Fibroblast of lung (primary cell): ENCODE measurements at places on chromosomes 2 and 18. TPM values are rescaled to one million over a fixed set of nuclear protein-coding genes. Genes with fewer than 3 reads are reported as not detected.

- peak; percentile 47 for DNase-seq
Observed at GRCh38 chr2:96625571-96626552, 12.2 kb downstream of the KANSL3 start.

Gene IL36G
- total RNA-seq: not detected in 2 replicates

Gene DSG4
- total RNA-seq: not detected in 2 replicates

Gene STPG4
- total RNA-seq: 0.26 and 0.33 TPM in 2 replicates

GRCh38 chr18:59573962-59574361 lies 123.3 kb downstream of the CCBE1 start:
- DNase-seq: no peak

Gene DOK6
- 4.0 and 6.7 TPM in 2 replicates for total RNA-seq

DNA sequence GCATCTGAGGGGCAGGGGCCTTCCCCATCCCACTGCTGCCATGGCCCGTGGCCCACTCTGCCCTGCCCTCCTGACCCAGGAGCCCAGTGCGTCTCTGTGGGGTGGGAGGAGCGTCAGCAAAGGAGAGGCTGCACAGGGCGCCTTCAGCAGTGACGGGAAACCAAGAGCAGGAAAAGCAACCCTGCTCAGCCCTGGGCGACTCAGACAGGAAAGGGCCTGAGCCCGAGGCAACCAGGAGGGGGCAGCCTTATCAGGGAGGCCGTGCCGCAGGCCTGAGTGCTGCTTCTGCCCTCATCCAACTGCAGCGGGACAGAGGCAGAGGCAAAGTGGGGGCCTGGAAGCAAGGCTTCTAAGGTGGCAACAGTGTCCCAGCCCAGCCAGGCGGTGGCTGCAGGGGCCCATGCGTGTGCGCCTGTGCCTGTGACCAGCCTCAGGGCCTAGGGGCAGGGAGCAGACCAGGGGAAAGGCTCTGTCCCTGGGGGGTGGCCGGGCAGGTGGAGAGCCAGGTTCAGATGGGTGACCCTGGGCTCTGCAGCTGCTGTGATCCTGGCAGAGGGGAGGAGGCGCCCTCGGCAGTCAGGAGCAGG lies 23.3 kb upstream of the ALPI start:
- DNase-seq: no peak

Gene ZSWIM2
- total RNA-seq: under 0.01 TPM in 1 of 2 replicates, not detected in the other

Gene LIPG
- total RNA-seq: 0.50 and 1.0 TPM in 2 replicates

Gene KCNG3
- under 0.01 TPM in 1 of 2 replicates, not detected in the other for total RNA-seq

GRCh38 chr18:26656944-26657536 lies 108.7 kb upstream of the KCTD1 start:
- peak; percentile 61 for DNase-seq

Gene NMS
- total RNA-seq: not detected in 2 replicates

Gene MREG
- 1.8 and 3.5 TPM in 2 replicates for total RNA-seq

DNA sequence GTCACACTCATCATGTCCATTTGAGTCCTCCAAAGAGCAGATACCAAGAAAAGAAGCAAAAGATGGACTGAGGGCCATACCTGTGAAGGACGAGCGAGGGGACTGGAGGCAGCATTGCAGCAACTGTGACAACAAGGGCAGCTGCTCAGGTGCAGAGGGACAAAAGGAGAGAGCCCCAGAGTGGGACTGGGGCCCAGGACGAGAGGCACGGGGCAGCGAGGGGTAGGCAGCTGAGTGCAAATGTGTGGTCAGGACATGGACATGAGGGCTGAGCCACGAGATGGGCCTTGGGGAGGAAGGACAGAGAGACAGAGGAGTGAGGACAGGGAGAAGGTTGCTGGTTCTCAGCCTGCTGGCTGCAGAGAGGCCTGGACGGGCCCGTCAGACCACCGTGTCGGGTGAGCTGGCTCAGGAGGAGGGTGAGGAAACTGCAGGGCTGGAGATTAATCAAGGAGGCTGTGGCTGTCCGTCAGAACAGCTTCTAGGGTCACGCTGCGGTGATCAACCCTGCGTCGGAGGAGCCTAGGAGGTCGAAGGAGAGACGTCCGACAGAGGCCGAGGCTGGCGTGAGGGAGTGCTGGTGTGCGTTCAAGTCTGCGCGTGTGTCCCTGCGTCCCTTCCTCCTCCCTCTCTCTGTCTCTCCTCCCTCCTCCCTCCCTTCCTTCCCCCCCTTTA lies 206.8 kb upstream of the HDAC4 start:
- no peak for DNase-seq

Gene KCMF1
- 29.3 and 61.8 TPM in 2 replicates for total RNA-seq

- DNase-seq: no peak
Observed at GRCh38 chr2:31886700-31887099, 124.1 kb downstream of the MEMO1 start.

GRCh38 chr2:145530653-145531052 lies 1010.7 kb upstream of the ZEB2 start:
- no peak for DNase-seq

DNA sequence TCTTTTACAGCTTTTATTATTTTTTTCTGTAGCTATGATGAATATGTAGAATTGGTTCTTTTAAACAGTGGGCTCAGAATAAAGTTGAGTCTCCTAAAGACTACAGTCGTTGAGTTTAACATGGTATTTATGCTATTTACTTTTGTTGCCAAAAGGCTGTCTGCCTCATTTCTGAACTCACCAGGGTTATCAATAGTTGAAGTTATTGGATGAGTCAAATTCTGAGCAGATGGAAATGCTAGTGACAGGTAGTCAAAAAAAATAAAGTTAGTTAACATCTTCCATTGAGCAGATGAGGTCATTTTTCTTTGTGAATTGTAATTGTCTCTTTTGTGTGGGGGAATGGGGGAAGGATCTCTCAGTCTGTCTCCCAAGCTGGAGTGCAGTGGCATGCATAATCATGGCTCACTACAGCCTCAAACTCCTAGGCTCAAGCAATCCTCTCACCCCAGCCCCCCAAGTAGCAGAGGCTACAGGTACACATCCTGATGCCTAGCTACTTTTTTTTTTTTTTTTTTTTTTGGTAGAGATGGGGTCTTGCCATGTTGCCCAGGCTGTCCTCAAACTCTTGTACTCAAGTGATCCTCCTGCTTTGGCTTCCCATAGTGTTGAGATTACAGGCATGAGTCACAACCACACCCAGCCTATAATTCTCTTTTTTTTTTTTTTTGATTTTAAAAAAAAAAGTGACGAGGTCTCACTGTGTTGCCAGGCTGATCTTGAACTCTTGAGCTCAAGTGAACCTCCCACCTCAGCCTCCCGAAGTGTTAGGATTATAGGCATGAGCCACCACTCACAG lies 8.9 kb downstream of the PAPOLG start:
- DNase-seq: peak; percentile 32

- DNase-seq: no peak
Observed at GRCh38 chr18:55443776-55444175, 144.2 kb downstream of the TCF4 start.

Gene CREG2
- total RNA-seq: under 0.01 and 0.50 TPM in 2 replicates

Gene DUSP19
- total RNA-seq: 5.1 and 7.4 TPM in 2 replicates

DNA sequence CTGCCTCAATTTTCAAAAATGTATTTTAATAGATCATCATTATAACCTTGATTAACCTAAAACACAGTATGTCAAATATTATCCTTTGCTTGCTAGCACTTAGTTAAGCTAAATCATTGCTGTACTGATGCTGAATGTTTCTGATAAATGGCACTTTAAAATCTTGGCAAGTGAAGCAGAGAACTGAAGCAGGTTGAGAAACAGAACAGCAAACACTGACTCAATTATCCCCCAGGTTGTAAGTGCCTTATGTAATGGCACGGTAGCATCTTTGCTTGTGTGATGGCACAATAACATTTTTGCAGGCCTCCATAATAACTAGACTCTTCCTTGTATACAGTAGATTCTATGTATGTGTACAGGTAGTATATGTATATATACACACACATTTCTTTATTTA lies 33.8 kb downstream of the ARHGAP15 start:
- DNase-seq: no peak

GRCh38 chr18:26648509-26649192 lies 100.3 kb upstream of the KCTD1 start:
- no peak for DNase-seq

GRCh38 chr2:132645722-132646539 lies 24.1 kb downstream of the LYPD1 start:
- DNase-seq: no peak

DNA sequence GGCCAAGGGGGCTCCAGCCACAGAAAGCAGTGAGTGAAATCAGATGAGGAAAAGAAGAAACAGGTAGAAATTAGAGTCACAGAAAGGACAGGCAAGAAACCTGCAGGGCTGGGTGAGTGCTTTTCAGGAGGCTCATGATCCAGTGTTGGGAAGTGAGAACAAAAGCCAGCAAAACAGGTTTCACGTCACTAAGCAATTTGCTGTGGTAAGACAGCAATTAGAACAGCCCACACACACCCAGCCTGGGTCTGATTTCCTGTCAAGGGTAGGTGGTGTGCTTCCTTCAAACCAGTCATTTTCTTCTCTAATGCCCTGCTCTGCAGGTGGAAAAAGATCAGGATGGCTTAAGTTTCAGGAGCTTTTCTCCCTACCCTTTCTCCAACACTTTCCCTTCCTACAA lies 52.9 kb upstream of the XDH start:
- no peak for DNase-seq

GRCh38 chr2:239688122-239688681 lies 287.4 kb upstream of the HDAC4 start:
- DNase-seq: no peak

DNA sequence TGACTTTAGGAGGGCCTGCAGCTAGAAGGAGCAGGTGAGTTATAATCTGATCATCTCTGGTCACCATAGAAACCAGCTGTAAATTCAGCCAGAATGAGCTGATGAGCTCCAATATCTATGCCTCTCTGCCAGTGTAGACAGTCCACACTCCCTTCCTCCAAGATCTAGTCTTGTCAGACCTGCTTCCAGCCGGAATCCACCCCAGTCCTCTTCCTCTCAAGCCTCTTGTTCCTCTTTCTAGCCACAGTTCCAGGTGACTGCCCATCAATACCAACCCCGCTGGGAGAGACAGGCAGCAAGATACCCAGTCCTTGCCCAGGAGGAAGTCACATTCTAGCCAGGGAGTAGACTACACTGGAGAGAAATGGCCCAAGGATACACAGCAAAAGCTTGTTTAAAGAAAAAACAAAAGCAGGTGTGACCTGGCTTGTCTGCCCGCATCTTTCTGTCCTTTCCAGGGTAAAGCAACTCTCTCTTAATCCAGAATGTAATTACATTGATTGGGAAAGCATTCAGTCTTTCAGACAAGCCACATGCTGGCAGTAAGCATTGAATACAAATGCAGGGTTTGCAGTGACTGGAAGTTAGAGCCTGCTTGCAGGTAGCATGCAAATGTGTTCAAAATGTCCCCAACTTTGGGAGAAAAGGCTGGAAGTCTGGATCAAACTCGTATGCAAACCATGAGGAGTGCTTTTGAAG lies 9.0 kb upstream of the SLC35F6 start:
- DNase-seq: no peak

DNA sequence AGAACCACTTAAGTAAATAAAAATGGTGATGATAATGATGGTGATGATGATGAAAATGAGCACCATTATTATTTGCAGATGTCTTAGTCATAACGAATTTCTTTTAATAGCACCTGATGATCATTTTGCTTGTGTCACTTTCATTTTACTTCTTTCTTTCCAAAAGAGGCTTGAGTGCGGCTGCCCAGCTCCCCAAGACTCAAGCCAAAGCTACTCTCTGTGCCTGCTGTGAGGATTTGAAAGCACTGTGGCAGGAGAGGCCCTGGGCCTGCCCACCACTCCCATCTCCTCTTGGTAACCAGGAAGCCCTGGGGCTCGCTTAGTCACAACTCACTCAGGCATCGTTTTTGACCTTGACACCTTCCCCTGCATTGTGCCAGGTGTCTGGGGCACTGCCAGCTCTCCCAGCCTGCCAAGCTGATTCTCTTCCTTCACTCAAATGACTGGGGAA lies 41.2 kb downstream of the RPL37A start:
- peak; percentile 20 for DNase-seq

DNA sequence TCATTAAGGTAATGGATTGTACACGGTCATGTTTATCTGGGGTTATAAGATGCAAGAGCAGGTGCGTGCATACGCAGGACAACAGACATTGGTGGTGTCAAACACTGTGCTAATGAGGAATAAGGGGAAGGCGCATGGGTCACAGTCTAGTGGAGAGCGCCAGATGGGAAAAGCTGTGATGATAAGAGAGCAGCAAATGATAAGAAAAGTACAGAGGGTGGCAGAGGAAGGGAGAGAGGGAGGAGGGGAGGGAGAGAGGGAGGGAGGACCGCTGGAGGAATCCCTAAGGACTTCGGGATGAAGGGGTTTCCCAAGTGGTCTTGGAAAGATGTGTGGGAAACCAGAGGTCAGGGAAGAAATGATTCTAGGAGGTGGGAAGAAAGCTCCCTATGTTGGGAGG lies 2.9 kb downstream of the TNFRSF11A start:
- no peak for DNase-seq

DNA sequence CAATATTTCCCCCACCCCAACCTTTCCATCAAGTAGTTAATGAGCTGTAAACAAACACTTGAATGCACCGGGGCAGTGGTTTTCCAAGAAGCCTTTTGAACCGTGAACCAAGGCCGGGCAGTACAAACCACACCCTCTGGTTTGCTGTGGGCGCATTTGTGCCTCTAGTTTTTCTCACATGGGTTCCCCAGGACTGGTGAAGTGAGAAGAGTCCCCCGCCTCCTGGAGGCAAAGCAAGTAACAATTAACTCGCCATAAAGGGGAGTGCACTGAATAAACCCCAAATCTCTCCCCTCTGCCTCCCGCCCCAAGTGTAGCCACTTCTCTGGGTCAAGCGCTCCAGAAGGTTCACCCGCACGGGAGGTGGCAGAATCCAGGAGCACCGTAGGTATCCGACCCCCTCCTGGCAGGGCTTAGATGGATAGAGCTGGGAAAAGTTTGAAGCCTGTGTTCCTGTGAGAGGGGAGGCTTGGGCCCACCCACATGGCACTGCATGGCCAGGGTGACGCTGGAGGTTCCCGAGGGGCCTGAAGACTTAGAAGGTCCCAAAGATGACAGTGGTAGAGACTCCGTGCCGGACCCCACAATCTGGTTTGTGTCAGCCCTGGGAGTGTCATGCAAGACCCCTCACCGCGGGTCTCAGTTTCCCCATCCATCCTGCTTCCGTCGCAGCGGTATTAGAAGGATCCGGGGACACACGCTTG lies 182.2 kb downstream of the SMAD2 start:
- no peak for DNase-seq

Gene PSMA8
- not detected in 2 replicates for total RNA-seq

GRCh38 chr18:67549946-67550345 lies 33.4 kb upstream of the DSEL start:
- DNase-seq: peak; percentile 34

GRCh38 chr18:13613099-13613498 lies 113.3 kb downstream of the FAM210A start:
- no peak for DNase-seq

GRCh38 chr18:77207540-77207939 lies 42.1 kb upstream of the GALR1 start:
- peak; percentile 62 for DNase-seq

GRCh38 chr2:63003351-63003750 lies 47.3 kb upstream of the OTX1 start:
- DNase-seq: no peak

Gene ACADL
- total RNA-seq: 0.50 and 0.51 TPM in 2 replicates

Gene MYO5B
- total RNA-seq: under 0.01 TPM in 2 replicates
